Astrocyte (in vitro differentiated cells and primary cell): ENCODE measurements at places on chromosomes 7 and 10. TPM values are rescaled to one million over a fixed set of nuclear protein-coding genes. Genes with fewer than 3 reads are reported as not detected.

DNA sequence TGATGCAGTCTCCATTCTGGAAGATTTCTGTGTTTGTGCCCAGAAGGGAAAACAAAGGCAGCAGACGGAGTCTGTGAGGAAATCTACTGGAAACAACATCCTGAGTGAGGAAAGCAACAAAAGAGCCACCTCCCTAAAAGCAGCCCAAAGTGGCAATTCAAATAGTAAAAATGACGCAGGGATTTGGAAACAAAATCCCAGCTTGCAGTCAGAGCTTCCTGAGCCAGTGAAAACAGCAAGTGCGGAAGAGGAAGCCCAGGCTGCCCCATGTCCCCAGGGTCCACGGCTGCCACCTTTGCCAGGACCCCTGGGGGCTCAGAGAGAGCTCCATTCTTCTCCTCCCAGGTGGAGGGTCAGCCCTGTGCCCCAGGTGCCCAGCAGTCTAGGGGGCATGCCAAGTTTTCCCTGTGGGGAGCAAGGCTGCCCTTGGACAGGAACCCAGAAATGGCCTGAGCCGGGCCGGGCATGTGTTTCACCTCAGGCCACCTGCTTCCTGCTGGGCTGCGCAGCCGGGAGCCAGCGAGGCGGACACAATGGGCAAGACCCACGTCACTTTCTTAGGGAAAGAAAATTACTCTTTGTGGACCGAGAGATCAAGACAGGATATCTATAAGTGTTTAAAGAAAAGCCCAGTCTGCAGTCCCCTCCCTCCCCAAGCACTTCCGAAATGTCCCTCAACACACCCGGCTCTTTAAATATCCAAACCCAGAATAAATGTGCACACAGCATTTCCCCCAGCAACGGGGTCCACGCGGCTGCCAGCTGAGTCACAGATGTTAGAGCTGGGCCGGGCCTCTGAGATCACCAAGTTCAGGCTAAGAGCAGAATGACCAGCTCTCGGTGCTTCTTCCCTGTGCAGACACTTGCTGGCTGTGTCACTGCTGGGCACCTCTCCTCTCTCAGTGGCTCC is 231.1 kb downstream of the ARHGAP12 start:
- peak; percentile 77 for DNase-seq

Gene OR2A5
- not detected in 2 replicates for total RNA-seq

DNA sequence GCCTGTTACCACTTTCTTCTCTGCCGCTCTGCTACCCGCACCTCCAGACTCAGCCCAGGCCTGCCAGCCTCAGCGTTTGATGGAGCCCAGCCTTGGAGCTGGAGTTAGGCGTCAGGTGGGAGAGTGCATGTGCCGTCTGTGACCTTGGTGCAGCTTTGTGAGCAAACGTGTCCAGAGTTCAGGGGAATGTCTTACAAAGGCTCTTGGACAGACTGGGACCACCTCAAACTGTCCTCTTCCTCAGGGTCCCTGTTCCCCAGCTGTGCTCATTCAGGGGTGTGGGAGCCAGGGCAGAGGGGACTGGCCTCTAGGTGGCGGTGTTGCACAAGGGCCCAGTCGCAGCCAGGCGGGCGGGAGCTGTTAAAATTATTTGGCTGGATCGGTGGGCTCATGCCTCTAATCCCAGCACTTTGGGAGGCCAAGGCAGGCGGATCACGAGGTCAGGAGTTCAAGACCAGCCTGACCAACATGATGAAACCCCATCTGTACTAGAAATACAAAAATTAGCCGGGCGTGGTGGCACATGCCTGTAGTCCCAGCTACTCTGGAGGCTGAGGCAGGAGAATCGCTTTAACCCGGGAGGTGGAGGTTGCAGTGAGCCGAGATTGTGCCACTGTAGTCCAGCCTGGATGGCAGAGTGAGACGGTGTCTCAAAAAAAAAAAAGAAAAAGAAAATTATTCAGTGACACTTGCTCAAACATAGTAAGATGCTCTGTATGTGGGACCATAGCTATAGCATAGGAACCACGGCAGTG is 89.2 kb downstream of the ADCY1 start:
- DNase-seq: no peak

GRCh38 chr7:19999681-20000080 is 217.5 kb downstream of the MACC1 start:
- no peak for DNase-seq

DNA sequence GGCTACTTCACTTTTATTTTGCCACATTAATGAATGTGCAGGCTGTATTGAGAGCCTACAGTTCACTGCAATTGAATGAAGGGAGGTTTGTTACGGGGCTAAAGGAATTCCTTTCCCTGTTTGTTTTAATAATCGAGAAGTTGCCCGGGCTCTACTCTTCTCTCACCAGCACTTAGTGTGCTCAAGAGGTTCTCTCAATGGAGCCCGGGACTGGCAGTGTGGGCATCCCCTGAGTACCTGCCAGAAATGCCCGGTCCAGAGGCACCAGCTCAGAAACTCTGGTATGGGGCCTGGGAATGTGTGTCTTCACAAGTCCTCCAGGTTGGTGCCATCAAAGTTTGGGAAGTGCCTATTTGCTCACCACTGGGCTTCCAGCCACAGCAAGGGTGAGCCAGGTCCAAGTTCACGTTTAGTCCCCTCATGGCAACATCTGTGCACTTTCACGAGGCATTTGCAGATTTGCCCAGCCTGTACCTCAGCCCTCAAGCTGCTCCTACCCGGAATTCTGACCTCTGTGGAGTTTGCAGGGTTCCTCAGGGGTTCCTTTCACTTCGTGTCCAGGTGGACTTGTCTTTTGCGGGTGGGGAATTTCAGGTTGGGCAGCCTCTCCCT is 622.4 kb downstream of the SDK1 start:
- DNase-seq: no peak

Gene TMEM229A
- total RNA-seq: 0.09 TPM in 1 of 2 replicates, not detected in the other

GRCh38 chr10:72083790-72084459 is 4.4 kb downstream of the SPOCK2 start:
- DNase-seq: no peak

Gene MYL10
- 0.73 and 2.8 TPM in 2 replicates for total RNA-seq

DNA sequence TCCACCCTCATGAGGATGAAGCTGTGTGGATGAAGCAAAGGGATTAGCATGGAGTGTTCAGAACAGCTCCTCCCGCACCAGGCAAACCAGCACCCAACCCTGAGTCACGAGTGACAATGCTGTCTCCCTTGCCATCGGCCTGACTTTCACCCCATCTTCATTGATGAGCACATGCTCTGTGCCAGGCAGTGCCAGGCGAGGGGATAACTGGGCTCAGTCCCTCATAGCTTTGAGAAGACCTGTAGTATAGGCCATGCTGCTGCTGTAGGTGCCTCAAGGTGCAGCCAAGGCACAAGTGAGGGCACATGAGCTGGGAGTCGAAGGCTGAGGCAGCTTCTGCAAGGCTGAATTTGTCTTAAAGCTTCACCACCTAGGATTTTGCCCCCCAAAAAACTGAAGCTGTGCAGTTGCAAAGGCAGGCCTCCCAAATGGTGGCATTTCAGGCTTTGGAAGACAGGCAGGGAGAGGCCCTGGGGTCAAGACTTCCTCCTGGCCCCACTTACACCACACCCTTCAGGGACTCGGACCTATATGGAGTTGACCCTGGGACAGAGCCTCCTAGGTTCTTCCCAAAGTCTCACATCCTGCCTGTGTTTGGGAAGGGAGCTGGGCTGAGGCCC is 54.2 kb upstream of the GDF10 start:
- no peak for DNase-seq

Gene ECHS1
- 81.0 and 90.9 TPM in 2 replicates for total RNA-seq

- no peak for DNase-seq
Measured at GRCh38 chr10:62900829-62901571, 84.8 kb upstream of the EGR2 start.

Gene ZNF853
- total RNA-seq: 4.9 and 5.0 TPM in 2 replicates

Gene LIPN
- not detected in 2 replicates for total RNA-seq

- DNase-seq: no peak
Measured at GRCh38 chr7:69935107-69935506, 336.8 kb downstream of the AUTS2 start.

- DNase-seq: no peak
Measured at GRCh38 chr10:15113766-15114165, 16.6 kb downstream of the RPP38 start.

Gene SLC39A12
- total RNA-seq: not detected in 2 replicates

DNA sequence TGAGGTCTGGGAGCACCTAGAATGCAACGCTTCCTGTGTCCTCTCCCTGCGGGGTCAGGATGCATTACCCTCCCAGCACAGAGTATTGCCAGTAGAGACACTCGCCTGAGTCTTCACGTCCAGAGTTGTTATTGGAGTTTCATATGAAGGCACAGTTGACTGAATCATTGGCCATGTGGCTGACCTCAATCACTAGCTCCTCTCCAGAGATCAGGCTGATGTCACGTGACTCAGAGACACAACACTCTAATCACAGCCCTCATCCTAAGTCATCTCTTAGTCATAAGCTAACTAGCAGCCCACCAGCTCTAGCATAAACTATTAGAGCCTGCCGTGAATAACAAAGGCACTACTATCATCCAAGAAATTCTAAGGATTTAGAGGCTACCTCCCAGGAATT is 107.8 kb downstream of the HECW1 start:
- DNase-seq: peak; percentile 88

- no peak for DNase-seq
Measured at GRCh38 chr7:111292026-111292470, 201.1 kb downstream of the LRRN3 start.

- no peak for DNase-seq
Measured at GRCh38 chr7:36929791-36930190, 205.5 kb upstream of the AOAH start.

DNA sequence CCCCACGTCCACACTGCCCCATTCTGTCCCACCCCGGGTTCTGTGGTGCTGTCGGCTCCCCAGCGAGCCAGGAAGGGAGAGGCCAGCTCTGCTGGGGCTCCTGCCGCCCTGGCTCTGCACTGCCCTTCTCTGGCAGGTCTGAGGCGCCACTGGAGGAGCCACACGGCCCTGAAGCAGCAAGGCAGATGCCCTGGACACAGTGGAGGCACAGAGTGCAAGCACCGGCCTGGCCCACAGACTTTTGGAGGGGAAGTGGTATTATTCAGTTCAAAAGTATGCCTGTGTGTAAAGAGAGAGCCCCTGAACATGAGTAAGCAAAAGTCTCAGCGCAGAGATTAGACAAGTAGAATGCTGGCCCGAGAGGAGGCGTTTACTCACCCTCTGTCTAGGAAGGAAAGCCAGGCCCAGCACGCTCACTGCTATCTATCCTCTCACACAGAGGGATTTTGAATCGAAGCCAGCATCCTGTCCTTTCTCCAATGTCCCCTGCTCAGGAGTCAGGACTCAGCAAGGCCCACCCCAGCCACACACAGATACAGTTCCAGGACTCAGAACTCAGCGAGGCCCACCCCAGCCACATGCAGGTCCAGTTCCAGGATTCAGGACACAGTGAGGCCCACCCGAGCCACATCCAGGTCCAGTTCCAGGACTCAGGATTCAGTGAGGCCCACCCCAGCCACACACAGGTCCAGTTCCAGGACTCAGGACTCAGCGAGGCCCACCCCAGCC is 115.0 kb downstream of the EGFR start:
- peak; percentile 99 for DNase-seq

Gene GIMAP7
- total RNA-seq: not detected in 2 replicates

DNA sequence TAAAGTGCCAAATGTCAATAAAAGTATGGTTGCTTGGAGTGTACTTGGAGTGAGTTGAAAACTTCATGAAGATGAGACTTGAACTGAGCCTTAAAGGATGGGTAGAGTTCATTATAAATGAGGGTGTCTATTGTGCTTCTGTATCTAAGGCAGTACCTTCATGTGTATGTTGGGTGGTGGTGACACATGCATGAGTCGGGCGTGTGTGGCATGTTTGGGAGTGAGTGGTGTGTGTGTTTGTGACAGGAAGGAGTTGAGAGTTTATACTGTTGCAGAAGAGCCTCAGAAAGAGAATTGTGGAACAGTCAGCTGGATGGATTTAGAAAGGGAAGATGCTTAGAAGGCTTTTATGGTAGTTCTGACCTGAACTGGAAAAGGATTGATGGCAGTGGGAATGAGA is 6.0 kb upstream of the ZRANB1 start:
- no peak for DNase-seq

Gene BLVRA
- 48.9 and 55.7 TPM in 2 replicates for total RNA-seq

GRCh38 chr10:68871731-68872342 is 29.3 kb upstream of the DDX50 start:
- DNase-seq: peak; percentile 94

GRCh38 chr10:97065686-97066660 is 119.8 kb downstream of the SLIT1 start:
- DNase-seq: no peak

- no peak for DNase-seq
Measured at GRCh38 chr7:23335136-23335535, 36.0 kb downstream of the MALSU1 start.

Gene DLD
- 73.1 and 73.3 TPM in 2 replicates for total RNA-seq

DNA sequence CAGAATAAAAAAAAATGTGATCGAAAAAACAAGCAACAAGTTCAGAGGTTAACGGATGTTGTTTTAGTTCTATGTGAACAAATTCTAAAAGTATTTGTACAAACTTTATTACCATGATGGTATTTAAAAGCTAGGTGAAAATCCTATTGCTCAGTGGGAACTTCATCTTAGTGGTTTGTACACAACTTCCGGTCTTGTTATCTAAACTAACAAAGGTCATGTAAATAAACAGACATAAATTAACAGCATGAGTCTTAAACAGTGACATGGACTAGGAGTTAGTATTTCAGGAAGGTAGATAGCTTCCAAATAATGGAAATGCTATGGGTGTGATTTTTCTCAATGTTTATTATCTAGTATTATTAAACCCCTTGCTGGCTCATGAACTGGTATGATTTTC is 83.8 kb downstream of the SPAG6 start:
- no peak for DNase-seq

Gene IL2RA
- not detected in 2 replicates for total RNA-seq

- DNase-seq: no peak
Measured at GRCh38 chr7:135886345-135887132, 90.6 kb downstream of the MTPN start.

- DNase-seq: no peak
Measured at GRCh38 chr10:71695502-71696476, 23.8 kb downstream of the C10orf105 start.

DNA sequence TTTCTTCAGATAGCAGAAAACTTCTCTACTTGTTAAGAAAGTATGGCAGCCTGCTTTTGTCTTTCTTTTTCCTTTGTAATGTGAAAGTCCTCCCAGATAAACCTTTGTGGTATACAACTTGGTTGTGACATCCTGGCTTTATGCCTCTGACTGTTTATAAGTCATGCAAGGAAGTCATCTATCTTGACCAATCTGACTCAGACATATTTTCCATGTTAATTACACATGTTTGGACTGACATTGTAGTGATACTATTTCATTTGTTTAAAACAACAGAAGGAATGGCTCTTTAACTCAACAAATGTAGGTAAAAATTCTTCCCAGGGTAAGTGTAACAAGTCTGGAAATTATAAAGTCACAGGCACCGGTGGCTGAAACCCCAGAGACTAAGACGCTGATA is 341.6 kb upstream of the MEOX2 start:
- DNase-seq: peak; percentile 96

Gene RET
- total RNA-seq: 0.79 and 1.1 TPM in 2 replicates

DNA sequence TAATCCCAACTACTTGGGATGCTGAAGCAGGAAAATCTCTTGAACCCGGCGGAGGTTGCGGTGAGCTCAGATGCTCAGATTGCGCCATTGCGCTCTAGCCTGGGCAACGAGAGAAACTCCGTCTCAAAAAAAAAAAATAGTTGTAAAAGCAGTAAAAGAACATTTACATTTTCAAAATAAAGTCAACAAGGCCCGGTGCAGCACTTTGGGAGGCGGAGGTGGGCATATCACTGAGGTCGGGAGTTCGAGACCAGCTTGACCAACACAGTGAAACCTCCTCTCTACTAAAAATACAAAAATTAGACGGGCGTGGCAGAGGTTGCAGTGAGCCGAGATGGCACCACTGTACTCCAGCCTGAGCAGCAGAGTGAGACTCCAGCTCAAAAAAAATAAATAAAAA is 4.0 kb downstream of the CCAR1 start:
- no peak for DNase-seq
